ENCODE measurements at places on chromosomes 1 and 21. TPM values are rescaled to one million over a fixed set of nuclear protein-coding genes. Genes with fewer than 3 reads are reported as not detected.

Gene TBX15
- 5.1 TPM for total RNA-seq

Gene UBL4B
- not detected for total RNA-seq

Gene APCS
- total RNA-seq, result not detected

Gene RNF223
- not detected for total RNA-seq

Gene TAL1
- 0.60 TPM for total RNA-seq

Gene BATF3
- total RNA-seq, result 12.4 TPM

Gene STUM
- 0.45 TPM for total RNA-seq

Gene LRRN2
- total RNA-seq, result 0.69 TPM

Gene C8A
- not detected for total RNA-seq

Gene ESRRG
- 0.17 TPM for total RNA-seq

Gene NCAM2
- total RNA-seq, result 2.6 TPM

Gene CYP4A22
- total RNA-seq, result not detected

Gene HSPA6
- total RNA-seq, result 0.29 TPM

Gene SELP
- total RNA-seq, result not detected

Gene PDE9A
- not detected for total RNA-seq

Gene BCAR3
- total RNA-seq, result 70.5 TPM

Gene HFM1
- total RNA-seq, result 2.0 TPM

Gene C1QC
- not detected for total RNA-seq
